ENCODE measurements at places on chromosomes 11 and 22.
A peak's percentile ranks its signal among the peaks of the same experiment; 100 is the strongest.

DNA sequence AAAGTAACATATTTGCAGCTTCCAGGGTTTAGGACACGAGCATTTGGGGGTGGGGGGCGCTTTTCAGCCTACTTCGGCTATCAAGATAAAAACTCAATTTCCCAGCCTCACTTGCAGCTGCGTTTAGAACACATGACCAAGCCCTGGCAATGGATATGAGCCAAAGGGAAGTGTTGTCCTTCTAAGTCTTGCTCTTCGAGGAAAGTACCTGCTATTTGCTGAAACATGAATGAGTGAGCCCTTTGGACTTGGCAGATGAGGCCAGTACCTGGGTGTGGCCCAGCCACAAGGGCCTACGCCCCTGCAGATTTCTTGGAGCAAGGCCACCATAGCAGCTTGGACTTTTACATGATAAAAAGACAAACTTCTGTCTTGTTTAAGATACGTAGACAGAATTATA is 60.2 kb upstream of the SORL1 start:
- DNase-seq: no peak

DNA sequence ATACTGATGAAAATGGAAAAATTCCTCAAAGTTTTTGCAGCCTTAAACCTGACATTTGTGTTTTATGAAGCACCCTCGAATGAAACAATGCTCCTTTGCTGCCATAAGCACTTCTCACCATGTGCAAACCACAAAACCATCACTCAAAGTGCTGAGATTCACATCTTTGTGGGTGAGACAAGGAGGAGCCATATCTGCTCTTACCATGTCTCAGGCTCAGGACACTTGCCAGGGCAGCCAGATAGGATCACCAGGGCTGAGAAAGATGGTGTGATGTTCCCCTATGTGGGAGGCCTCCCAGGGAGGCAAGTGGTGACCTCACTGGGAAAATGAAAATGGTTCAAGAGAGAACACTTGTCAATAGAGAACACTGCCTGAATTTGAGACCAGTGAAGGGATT is 120.4 kb downstream of the CCDC34 start:
- DNase-seq: no peak

GRCh38 chr11:78667461-78667860 is 92.8 kb upstream of the NARS2 start:
- no peak for DNase-seq

DNA sequence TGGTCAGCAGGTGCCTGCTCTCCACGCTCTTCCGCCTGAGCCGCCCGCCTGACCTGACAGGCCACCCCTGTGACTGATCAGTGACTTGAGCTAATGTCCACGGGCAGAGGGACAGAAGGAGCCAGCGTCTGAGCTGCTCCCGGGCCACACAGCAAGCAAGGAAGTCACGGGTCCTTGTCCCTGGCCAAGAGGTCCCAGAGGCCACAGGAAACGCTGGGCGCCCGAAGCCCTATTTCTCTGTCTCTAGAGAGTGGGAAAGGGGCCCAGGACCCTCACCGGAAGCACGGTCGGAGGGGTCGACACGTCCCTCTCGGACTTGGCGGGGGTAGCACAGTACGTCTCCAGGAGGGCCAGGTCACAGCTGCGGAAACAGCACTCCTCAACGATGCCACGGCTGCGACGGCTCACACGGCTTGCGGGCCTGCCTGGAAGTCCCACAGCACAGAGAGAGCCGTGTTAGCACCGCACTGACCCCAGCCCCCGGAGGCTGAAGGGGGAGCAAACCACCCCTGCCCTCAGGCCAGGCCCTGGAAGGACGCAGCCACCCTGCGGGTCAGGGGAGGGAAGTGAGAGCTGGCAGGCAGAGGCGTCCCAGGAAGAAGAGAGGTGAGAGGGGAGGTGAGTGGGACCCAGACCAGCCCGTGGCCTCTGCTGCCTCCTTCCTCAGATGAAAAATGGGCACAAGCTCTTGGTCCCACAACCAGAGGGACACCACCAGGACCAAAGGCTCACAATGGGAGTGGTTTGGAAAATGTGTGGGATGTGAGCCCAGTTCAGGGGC is 5.8 kb downstream of the IGF2 start:
- no peak for DNase-seq

GRCh38 chr11:78179459-78180071 is 8.9 kb downstream of the KCTD21 start:
- DNase-seq: no peak

DNA sequence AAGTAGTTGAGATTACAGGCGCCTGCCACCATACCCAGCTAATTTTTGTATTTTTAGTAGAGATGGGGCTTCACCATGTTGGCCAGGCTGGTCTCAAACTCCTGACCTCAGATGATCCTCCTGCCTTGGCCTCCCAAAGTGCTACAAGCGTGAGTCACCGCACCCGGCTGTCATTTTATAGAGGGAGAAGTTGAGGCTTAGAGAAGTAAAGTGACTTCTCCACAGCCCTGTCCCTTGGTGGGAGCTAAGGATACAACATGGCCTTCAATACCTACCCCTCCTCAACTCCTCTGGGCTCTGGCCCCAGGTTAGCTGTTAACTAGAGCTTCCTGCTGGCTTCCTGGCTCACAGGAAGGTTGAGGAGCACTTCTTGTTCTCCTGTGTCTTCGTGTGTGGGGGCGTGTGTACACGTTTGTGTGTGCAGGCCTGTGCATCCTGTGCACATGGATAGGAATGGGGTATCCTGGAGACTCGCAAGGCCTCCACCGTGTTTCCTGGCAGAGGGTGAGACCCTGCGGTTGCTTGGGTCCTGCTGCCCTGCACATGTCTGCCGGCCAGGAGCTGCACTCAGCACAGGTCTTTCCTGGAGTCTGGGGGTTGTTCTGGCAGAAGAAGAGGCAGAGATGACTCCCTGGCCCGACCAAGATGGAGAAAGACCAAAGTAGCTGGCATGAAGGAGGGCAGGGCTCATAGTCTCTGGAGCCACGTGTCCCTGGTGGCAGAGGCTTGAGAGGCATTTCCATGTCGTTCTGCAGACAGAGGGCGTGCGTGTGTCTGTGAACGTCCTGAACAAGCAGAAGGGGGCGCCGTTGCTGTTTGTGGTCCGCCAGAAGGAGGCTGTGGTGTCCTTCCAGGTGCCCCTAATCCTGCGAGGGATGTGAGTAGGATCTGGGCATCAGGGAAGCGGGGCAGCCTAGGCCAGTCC is 2.4 kb downstream of the SIDT2 start:
- no peak for DNase-seq

GRCh38 chr11:17541330-17541885 is 2.8 kb downstream of the USH1C start:
- no peak for DNase-seq

GRCh38 chr11:27076121-27076589 is 35.5 kb downstream of the BBOX1 start:
- DNase-seq: no peak

DNA sequence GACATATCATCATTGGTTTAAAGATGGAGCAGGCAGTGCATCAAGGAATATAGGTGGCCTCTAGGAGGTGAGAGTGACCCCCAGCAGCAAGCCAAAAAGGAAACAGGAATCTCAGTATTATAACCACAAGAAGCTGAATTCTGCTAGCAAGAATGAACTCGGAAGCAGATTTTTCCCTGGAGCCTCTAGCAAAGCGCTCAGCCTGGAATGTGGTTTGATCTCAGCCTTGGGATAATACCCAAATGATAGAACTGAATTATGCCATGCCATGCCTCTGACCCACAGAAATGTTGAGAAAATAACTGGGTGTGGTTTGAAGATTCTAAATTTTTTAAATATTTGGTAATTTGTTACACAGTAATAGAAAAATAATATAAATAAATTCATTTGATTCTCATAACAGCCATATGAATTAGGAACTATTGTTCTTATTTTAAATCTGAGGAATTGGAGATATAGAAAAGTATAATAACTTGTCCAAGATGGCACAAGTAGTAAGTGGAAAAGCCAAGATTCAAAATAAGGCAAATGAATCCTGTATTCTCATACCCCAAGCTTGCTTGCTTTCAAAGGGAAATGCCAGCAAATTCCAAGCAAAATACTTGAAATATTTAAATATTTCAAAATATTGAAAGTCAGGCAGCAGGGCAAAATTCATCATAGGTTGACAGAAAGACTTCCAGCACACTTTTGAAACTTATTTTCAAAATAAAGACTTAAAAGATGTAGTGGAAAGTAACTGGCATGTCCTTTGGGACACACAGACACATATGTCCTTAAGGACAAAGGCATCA is 567.4 kb downstream of the KCNA4 start:
- no peak for DNase-seq

DNA sequence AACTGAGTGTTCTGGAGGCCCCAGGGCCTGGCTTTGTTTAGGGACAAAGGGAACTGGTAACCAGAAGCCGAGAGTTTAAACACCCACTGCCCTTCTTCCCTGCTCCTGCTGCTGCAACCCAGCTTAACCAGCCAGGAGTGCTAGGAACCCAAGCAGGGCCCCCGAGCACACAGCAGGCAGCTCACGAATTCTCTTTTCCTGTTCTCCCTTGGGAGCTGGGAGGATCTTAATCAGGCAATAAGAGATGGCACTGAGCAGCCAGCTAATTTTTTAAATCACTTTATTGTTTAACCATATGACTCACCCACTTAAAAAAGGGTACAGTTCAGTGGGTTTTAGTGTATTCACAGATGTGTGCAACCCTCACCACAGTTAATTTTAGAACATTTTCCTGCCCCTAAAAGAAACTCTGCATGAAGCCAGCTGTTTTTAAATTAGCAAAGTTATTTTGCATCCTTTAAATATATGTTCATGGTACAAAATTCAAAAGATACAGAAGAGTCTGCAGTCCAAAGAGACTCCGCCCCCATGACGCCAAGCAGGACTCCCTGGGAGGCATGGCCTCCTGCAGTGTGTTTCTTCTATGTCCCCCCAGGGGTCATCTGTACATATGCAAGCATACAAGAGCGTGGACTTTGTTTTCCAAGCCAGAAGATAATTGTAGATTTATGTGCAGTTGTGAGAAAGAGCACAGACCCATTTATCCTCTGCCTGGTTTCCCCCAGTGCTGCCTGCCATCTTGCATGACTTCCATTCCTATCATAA is 18.9 kb upstream of the PPP6R3 start:
- no peak for DNase-seq

DNA sequence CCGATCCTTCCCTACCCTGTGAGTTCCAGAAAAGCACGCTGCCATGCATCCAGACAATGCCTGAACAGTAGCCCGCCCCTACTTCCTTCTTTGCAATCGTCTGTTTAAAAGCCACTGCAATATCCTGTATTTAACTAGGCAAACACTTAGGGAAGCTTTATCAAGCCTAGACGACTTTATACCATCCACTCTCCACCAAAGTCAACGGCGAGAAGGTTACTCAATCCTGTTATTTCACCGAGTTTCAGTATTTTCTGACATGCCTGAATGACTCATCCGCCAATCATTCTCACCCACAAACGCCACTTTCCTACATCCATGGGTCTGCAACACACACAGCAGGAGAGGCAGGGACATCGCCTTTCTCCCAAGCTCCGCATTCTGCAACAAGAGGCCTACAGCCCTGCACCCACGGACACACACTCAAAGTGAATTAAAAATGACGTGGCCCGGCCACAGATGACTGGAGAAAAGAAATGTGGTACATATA is 9.3 kb downstream of the CELSR1 start:
- no peak for DNase-seq

- no peak for DNase-seq
These were observed 21.1 kb downstream of the LRRC10B start for GRCh38 chr11:61529537-61530225.

DNA sequence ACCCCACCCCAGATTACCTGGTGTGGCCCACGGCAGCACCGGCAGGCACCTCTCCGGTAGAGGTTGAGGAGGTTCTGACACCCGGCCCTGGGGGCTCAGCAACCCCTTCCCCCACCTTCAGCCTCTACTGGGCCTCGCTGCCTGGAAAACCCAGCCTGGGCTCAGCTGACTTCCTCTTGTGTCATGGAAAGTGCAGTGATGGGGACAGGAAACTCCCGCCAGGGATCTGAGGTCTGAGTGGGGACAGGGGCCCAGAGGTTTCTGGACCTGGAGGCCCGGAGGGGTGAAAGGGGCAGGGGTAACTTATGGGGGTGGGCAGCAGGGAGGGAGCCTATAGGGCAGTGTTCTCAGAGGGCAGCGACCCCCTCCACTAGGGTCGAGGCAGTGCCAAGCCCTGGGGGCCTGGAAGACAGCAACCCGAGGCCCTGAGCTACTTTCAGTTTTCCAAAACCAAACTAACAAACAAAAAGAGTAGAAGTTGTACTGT is 10.0 kb upstream of the CD5 start:
- DNase-seq: peak; percentile 52

DNA sequence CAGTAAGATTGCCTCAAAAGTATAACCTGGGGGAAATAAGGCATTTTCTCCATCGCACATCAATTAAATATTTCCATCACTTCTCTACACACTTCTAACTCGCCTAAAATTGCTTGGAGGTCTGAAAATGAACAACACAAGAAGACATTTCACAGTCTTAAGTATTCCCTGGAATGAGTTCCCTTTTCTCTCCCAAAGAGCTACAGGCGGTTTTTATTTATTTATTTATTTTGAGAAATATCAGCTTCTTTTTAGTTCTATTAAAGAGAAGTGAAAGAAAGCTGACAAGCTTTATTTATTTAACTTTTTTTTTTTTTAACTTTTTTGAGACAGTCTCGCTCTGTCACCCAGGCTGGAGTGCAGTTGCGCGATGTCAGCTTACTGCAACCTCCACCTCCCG is 11.5 kb upstream of the PARVB start:
- DNase-seq: no peak

DNA sequence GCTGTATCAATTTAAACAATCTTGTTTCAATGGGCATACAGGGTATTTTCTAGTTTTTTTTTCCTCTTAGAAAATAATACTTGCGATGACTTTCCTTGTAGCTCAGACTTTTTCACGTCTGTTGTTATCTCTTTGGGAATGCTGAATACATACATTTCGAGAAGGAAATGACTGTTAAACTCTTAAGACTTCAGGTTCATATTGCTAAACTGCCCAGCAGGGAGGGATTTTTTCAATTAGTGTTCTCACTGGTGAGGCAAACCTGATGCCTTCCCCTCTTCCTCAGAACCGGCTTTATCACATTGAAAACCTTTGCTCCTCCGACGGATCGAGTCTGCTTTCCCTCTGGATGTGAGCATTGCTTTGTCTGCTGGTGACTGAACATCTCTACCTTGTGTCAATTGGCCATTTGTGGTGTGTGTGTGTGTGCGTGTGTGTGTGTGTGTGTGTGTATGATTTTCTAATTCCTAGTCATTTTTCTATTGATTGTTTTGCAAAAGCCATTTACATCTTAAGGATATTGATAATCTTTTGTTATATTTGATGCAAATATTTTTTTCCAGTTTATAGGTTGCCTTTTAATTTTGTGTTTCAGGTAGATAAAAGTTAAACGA is 6.6 kb downstream of the NEAT1 start:
- peak; percentile 9 for DNase-seq

DNA sequence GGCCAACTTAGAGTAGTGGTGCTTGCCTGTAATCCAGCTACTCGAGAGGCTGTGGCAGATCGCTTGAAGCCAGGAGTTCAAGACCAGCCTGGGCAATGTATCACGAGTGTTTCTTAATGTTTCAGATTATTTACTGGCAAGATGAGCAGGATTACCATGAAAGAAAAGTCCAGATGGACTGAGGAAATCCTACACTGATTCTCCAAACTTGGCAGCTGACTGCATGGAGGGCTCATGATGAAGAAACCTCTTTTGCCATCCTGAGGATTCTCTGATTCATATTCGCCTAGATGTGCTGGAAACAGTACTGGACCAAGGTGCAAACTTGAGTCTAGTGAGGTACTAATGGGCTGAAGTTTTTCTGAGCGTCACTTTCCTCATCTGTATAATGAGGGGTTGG is 2.8 kb upstream of the SIDT2 start:
- DNase-seq: no peak
